ENCODE measurements at places on chromosomes 13 and 19. TPM values are rescaled to one million over a fixed set of nuclear protein-coding genes. Genes with fewer than 3 reads are reported as not detected.

Gene VSTM2B
- not detected for total RNA-seq

Gene DCT
- 0.12 TPM for total RNA-seq

Gene ASPDH
- total RNA-seq, result not detected

Gene PRR22
- 13.5 TPM for total RNA-seq

Gene C3
- 7.0 TPM for total RNA-seq

Gene ZNF784
- 5.3 TPM for total RNA-seq

Gene RASAL3
- 0.57 TPM for total RNA-seq

Gene CALR3
- not detected for total RNA-seq

Gene STOML3
- not detected for total RNA-seq

Gene LRRC63
- total RNA-seq, result not detected

Gene ZNF66
- total RNA-seq, result not detected

Gene IGFLR1
- 8.3 TPM for total RNA-seq

Gene TRIM28
- total RNA-seq, result 908 TPM

Gene CGB1
- 0.76 TPM for total RNA-seq

Gene NCAN
- 0.07 TPM for total RNA-seq

Gene SPTBN4
- 4.6 TPM for total RNA-seq

Gene KIR2DL4
- not detected for total RNA-seq

Gene POU4F1
- total RNA-seq, result not detected

Gene LRFN3
- 18.8 TPM for total RNA-seq

Gene DENND1C
- total RNA-seq, result 0.54 TPM

Gene YJEFN3
- total RNA-seq, result 25.3 TPM

Gene ZNF264
- 30.3 TPM for total RNA-seq

Gene SIGLEC12
- total RNA-seq, result not detected

Gene THSD1
- total RNA-seq, result 0.76 TPM

Gene CCL25
- total RNA-seq, result not detected

Gene ZBTB32
- total RNA-seq, result not detected

Gene APOE
- 7.2 TPM for total RNA-seq

Gene ADGRE3
- not detected for total RNA-seq

Gene KIR3DL2
- not detected for total RNA-seq

Gene CDX2
- 12.5 TPM for total RNA-seq

Gene LPAR6
- 0.12 TPM for total RNA-seq

Gene KIR2DL3
- total RNA-seq, result not detected

Gene ZNF225
- total RNA-seq, result 2.8 TPM

Gene AKAP11
- total RNA-seq, result 21.7 TPM

Gene ZNF69
- not detected for total RNA-seq

Gene ZNF112
- total RNA-seq, result 3.6 TPM

Gene KLK7
- 30.5 TPM for total RNA-seq

Gene ZNF723
- total RNA-seq, result not detected

Gene ZNF83
- total RNA-seq, result 34.2 TPM

Gene SULT2A1
- total RNA-seq, result 0.27 TPM

Gene RAX2
- not detected for total RNA-seq

Gene SIGLEC9
- not detected for total RNA-seq

Gene MEDAG
- not detected for total RNA-seq

Gene RGCC
- total RNA-seq, result 3.2 TPM

Gene ZNF845
- total RNA-seq, result 5.4 TPM

Gene UGGT2
- 27.1 TPM for total RNA-seq

Gene C19orf85
- 0.34 TPM for total RNA-seq

Gene OR7G3
- not detected for total RNA-seq

Gene PCDH20
- total RNA-seq, result not detected

Gene TBC1D4
- total RNA-seq, result 24.6 TPM

Gene ATXN8OS
- not detected for total RNA-seq

Gene ZNF296
- total RNA-seq, result 9.2 TPM

Gene SIAH3
- not detected for total RNA-seq

Gene CEACAM1
- 1.2 TPM for total RNA-seq

Gene PNMA8A
- total RNA-seq, result not detected

Gene FAM124A
- 3.1 TPM for total RNA-seq
